Spinal cord (tissue), 10 donors: ENCODE measurements at places on chromosomes 3 and 15. TPM values are rescaled to one million over a fixed set of nuclear protein-coding genes. Genes with fewer than 3 reads are reported as not detected.

The CISH gene
- total RNA-seq = 1.1 TPM

GRCh38 chr3:115624901-115625300 lies 1.6 kb downstream of the GAP43 start:
- no peak for DNase-seq

The RGMA gene
- 31.5 TPM for total RNA-seq

DNA sequence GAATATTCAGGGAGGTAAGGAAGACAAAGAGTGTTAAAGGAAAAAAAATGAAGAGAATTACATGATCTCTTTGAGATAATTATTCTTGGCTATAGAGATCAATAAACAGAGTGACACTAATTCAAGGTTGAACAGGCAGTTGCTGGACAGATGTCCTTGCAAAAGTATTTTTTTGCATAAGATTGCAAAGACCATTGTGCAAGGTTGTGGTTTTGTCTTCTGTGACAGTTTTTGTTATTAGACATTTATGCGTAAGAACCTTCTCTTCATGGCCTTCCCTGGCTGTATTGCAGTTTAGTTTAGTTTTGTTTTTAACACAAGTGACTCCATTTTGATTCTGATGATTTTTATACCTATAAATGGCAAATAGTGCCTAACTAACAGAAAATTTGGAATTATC lies 682.8 kb upstream of the ARPP21 start:
- DNase-seq = no peak

The MORC1 gene
- total RNA-seq = 0.06 TPM

The RTP1 gene
- total RNA-seq = 0.40 TPM

The TGM5 gene
- 0.10 TPM for total RNA-seq

- DNase-seq = no peak
Observed at GRCh38 chr15:47542312-47542989, 174.9 kb upstream of the SEMA6D start.

The GOLGA8S gene
- 1.1 TPM for total RNA-seq

The CHD2 gene
- 174 TPM for total RNA-seq

- no peak for DNase-seq
Observed at GRCh38 chr3:124201786-124202185, 209.9 kb upstream of the ROPN1 start.

GRCh38 chr3:12484983-12485327 lies 675 bp downstream of the TSEN2 start:
- DNase-seq = no peak

The SLC2A2 gene
- not detected for total RNA-seq

The KLHDC8B gene
- total RNA-seq = 20.0 TPM

The NOX5 gene
- total RNA-seq = 0.22 TPM

DNA sequence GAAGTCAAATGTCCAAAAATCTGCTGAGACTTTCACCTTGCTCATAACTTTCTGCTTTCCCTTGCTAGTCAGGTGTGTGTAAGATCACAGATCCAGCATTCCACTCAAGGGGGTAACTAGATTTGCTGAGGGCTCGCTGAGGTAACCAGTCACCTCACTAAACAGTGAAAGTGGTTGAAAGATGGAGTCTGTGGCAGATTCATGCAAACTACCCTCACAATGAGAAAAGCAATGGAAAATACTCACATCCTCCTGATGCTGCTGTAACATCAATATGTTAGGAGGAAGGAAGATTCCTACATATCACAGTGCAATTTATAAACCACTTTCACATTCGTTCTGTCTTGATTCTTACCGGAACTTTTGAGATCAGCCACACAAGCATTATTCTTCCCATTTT lies 174.3 kb upstream of the BCL6 start:
- no peak for DNase-seq

The FBXW12 gene
- 0.61 TPM for total RNA-seq

- no peak for DNase-seq
Observed at GRCh38 chr3:195040773-195041520, 230.0 kb downstream of the XXYLT1 start.

GRCh38 chr3:175207361-175207760 lies 348.2 kb downstream of the NAALADL2 start:
- DNase-seq = no peak

DNA sequence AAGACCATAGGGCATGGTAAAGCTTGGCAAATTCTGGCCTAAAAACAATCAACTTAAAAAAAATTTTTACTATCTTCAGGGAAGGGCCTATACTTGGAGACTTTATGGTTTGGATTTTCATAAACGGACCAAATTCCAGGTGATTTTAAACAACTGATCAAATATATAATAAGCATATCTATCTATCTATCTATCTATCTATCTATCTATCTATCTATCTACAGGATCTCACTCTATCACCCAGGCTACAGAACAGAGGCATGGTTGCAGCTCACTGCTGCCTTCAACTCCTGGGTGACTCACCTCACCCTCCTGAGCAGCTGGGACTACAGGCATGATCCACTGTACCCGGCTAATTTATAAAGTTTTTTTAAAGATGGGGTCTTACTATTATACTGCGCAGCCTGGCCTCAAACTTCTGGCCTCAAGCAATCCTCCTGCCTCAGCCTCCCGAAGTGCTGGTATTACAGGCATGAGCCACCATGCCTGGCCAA lies 6.7 kb downstream of the SPPL2A start:
- no peak for DNase-seq

- no peak for DNase-seq
Observed at GRCh38 chr3:192953926-192954325, 36.3 kb upstream of the MB21D2 start.

The ISLR2 gene
- 7.1 TPM for total RNA-seq

The MAPK6 gene
- total RNA-seq = 36.5 TPM

- DNase-seq = no peak
Observed at GRCh38 chr3:39361252-39361927, 21.8 kb upstream of the SLC25A38 start.

- DNase-seq = no peak
Observed at GRCh38 chr3:107208796-107209195, 168.4 kb upstream of the CCDC54 start.

The UBE2E2 gene
- total RNA-seq = 38.8 TPM

The SOX2 gene
- 104 TPM for total RNA-seq

GRCh38 chr3:187013159-187013716 lies 82.9 kb downstream of the ST6GAL1 start:
- DNase-seq = no peak
